A549 treated with Mapracorat at 1 μM for 4 hours (cell line): ENCODE measurements at places on chromosomes 3 and 15. TPM values are rescaled to one million over a fixed set of nuclear protein-coding genes. Genes with fewer than 3 reads are reported as not detected.

The EOMES gene
- total RNA-seq = 0.63 to 0.71 TPM (median 0.68 TPM) in 5 replicates

The SNX22 gene
- total RNA-seq = 0.53 to 0.97 TPM (median 0.81 TPM) in 5 replicates

The A4GNT gene
- total RNA-seq = not detected in 5 replicates

The PLS1 gene
- 9.3 to 10.9 TPM (median 10.4 TPM) in 5 replicates for total RNA-seq

The PROS1 gene
- total RNA-seq = 9.8 to 13.3 TPM (median 11.4 TPM) in 5 replicates

The FRMD5 gene
- total RNA-seq = 2.2 to 3.2 TPM (median 2.8 TPM) in 5 replicates

The CCDC33 gene
- 6.7 to 8.9 TPM (median 7.2 TPM) in 5 replicates for total RNA-seq

The SHC4 gene
- 0.74 to 1.4 TPM (median 1.1 TPM) in 5 replicates for total RNA-seq

The CYP1A2 gene
- not detected in 5 replicates for total RNA-seq

The PRSS50 gene
- total RNA-seq = not detected in 5 replicates

The RHOV gene
- total RNA-seq = 4.2 to 5.8 TPM (median 4.8 TPM) in 5 replicates

The FETUB gene
- total RNA-seq = 0.10 to 0.35 TPM (median 0.23 TPM) in 5 replicates

The MINAR1 gene
- 0.30 to 0.57 TPM (median 0.47 TPM) in 5 replicates for total RNA-seq

The GOLGA6B gene
- total RNA-seq = 0.10 TPM in 1 of 5 replicates, not detected in the others

The MB21D2 gene
- 4.3 to 5.0 TPM (median 4.5 TPM) in 5 replicates for total RNA-seq

The MDFIC2 gene
- total RNA-seq = not detected in 5 replicates

The GASK1A gene
- total RNA-seq = 0.06 to 0.08 TPM in 2 of 5 replicates, not detected in the others
